ENCODE measurements at places on chromosomes 4 and X. TPM values are rescaled to one million over a fixed set of nuclear protein-coding genes. Genes with fewer than 3 reads are reported as not detected.

PRSS12 gene
- 0.27 TPM for total RNA-seq

TSPAN6 gene
- 13.0 TPM for total RNA-seq

NXF2 gene
- not detected for total RNA-seq

DAPP1 gene
- total RNA-seq, result 1.6 TPM

DUSP21 gene
- total RNA-seq, result not detected

SHROOM4 gene
- 16.0 TPM for total RNA-seq

NUDT10 gene
- 3.8 TPM for total RNA-seq

PRDM8 gene
- total RNA-seq, result 3.7 TPM

RNF150 gene
- total RNA-seq, result 9.7 TPM

PRSS48 gene
- total RNA-seq, result not detected

PAGE1 gene
- not detected for total RNA-seq

UGT2B10 gene
- total RNA-seq, result not detected

SOD3 gene
- 549 TPM for total RNA-seq

KLB gene
- not detected for total RNA-seq

FSTL5 gene
- total RNA-seq, result not detected

SCML1 gene
- 20.1 TPM for total RNA-seq

FGF5 gene
- total RNA-seq, result not detected

PARM1 gene
- total RNA-seq, result 127 TPM
